Islet precursor cell (in vitro differentiated cells): ENCODE measurements at places on chromosomes 3 and 15.

- DNase-seq: no peak
These were observed 11.9 kb downstream of the NOX5 start for GRCh38 chr15:69026355-69026754.

DNA sequence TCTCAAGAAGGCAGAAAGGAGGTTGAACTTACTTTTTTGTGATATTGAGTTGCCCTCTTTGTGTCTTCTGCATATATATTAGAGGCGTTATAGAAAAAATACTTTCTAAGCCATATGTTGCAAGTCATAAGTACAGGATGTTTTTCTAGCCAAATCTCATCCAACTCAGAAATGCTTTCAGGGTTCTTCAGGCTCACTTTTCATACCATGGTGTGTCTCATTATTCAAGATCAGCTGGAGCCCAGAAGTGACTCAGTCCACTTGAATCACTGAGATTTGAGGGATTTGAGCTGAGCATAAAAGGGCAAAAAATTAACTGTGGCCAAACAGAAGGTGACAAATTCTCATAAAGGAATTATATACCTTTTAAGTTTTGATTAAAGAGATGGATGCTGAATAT lies 157.3 kb downstream of the WNT5A start:
- no peak for DNase-seq

GRCh38 chr15:60004846-60005351 lies 788 bp downstream of the FOXB1 start:
- DNase-seq: peak; percentile 78

DNA sequence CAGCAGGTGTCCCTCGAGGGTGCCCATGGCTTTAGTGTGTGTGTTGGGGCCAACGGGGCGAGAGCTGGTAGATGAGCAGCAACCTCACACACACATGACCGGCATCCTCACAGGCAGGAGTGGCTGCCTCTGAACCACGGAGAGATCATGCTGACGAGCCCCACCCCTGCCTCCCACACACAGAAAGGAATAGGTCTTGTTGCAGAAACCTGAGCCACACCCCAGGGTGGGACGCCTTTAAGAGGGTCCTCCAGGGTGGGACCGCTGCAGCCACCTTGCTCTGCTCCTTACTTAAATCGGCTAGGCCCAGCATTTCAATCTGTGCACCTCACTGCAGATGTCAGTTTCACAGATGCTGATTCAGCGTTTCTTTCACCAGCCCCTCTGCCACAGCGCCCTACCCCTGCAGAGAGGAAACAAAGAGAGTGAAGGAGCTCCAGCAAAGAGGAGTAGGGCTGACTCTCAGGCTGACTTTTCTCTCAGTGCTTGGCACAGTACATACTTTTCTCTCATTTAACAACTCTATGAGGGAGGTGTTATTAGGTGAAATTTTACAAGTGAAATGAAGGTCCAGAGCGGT lies 61.2 kb upstream of the EPHB3 start:
- DNase-seq: no peak

DNA sequence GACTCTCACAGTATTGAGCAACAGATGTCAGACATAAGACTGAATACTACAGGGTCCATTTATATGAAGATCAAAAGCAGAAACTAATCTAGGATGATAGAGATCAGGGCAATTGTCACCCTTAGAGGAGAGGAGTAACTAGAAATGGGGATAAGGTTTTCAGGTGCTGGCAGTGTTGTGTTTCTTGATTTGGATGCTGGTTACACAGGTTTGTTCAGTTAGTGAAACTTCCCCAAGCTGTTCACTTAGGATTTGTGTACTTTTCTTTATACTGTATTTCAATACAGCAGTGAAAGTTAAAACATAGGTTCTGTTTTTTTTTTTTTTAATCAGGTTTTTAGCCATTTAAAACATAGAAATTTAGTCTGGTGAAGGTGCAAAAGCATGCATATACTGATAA lies 39.1 kb upstream of the CMTM7 start:
- DNase-seq: no peak

GRCh38 chr3:177300842-177301241 lies 103.6 kb upstream of the TBL1XR1 start:
- DNase-seq: no peak

DNA sequence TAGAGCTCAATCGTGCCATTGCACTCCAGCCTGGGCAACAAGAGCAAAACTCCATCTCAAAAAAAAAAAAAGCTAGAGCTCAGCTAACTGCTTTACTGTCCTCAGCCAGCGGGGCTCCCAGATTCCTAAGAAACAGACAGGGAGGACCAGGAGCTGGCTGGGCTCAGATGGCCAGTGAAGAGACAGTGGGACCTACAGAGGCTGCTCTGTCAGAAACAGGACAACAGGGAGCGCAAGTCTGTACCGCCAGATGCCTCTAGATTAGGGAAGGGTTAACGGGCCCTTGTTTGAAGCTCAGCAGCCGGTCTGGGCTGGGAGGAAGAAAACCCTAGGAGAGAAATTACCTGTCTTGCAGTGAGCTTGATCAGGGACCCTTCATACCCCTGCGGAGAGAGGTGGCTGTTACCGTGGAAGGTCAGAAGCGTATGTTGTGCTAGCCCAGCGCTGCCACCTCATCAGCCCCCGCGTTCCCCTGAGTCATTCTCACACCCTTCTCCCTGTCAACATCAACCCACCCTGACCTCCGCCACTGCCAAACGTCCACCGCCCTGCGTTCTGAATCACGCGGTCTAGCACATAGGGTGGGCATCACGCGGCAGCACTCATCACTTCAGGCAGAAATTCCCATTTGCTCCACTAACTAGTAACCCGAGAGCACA lies 25.3 kb downstream of the RBPMS2 start:
- DNase-seq: peak; percentile 91

DNA sequence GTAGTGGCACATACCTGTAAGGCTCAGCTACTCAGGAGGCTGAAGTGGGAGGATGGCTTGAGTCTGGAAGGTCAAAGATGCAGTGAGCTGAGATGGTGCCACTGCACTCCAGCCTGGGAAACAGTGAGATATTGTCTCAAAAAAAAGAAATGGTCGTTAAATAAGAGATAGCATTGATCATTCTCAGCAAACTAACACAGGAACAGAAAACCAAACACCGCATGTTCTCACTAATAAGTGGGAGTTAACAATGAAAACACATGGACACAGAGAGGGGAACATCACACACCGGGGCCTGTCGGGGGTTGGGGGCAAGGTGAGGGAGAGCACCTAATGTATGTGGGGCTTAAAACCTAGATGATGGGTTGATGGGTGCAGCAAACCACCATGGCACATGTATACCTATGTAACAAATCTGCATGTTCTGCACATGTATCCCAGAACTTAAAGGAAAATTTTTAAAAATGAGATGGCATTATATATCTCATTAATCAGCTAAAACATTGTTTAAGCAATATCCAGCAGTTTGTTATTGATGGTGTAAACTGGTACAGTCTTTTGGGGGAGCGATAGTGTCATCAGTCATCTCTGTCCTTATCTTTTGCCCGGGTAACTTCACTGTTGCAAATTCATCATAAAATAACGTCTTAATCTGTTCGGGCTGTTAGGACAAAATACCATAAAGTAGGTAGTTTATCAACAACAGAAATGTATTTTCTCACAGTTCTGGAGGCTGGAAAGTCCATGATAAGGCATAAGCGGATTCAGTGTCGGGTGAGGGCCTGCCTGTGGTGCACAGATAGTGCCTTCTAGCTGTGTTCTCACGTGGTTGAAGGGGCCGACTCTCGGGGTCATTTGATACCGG lies 1.7 kb upstream of the MAN2A2 start:
- DNase-seq: no peak

DNA sequence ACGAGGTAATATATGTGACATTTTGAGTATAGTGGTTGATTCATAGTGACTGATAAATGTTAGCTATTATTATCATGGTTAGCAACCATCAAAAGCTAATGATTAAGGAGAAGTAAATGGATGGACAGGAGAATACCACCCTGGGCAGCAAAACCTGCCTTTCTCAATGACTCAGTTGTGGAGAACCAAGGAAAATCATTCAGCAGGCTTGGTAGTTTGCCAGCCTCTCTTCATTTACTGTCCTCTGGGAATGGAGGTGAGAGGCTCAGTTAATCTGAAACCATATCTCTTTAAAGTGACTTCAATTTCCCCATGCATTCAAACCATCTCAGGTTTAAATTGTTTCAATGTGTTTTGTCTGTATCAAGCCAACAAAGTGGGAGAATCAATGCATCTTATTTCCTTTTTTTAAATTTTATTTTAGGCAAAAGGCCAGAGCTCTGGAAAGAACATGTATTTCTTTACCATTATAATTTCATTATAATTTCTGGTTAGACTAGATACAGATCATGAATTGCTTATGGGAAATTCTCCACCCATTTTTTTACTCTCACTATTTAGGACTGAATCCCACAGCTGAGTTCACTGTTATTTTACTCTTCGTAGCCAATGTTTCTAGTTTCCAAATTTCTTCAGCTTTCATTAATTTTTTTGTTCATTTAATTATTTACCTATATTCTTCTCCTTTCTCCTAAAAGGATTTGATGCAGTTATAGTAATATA lies 2.7 kb downstream of the TM4SF18 start:
- no peak for DNase-seq

DNA sequence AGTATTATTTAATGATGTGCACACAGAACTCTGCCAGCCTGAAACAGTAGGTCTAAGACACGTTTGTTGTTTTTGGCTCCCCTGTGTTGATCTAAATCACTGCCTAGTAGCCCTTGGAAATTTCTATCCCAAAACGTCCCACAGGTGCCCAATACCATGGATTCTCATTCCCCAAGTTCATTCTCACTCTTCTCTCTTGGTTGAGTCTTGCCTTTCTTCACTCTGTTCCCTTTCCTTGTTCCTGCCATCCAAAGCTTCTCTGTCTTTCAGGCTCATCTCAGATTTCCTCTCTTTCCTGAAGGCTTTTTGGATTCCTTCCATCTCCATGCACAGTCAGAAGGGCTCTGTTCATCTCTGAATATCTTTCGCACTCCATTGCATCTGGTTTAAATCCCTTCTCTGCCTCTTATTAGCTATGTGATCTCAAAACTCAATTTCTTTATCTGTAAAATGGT lies 54.2 kb downstream of the PPARG start:
- no peak for DNase-seq

GRCh38 chr3:16239086-16239770 lies 25.5 kb downstream of the DPH3 start:
- no peak for DNase-seq

DNA sequence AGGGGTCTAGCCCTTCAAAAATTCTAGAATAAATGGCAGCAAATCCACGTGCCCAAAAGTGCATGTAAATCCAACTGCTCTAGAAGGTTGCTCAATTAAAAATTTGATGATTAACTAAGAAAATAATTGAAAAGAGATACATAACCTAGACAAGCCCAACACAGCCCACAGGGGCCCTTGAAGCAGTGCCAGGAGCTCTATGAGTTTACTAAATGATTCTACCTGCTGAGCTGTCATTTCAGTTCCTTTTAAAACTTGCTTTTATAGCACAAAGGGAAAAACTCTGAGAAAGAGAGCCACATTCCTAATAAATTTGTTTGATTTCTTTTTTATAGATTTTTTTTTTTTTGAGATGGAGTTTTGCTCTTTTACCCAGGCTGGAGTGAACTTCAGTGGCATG lies 38.9 kb upstream of the GNB5 start:
- no peak for DNase-seq

DNA sequence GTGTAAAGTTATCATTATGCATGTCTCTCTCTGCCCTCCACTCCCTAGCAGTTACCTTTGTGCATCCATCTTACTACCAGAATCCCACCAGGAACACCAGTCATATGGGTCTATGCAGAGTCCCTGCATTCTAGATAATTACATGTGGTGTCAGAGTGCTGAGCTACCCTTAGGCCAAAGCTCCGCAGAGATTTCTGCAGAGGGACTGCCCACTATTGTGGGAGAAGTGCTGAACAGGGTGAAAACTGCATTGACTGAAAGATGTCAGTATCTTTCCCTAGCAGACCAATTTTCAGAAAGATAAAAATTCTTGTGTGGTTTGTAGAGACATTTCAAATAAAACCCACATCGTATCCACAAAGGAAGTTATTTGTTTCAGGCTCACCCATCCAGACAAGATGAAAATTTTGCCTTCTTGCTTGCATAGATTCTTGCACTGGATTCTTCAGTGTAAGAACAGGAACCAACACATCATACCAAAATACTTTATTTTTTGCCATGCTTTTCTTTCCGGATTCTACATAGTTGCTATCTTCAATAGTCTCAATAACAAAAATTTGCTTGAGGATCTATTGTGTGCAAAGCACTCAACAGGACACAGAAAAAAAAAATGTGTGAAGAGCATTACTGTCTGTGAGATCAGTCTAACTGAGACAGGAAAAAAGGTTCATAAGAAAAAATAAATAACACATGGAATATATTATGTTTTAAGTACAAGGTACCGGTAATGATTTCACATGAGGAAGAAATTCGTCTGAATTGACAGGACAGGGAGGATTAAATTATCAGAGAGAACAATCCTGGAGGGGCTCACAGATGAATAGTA lies 32.0 kb upstream of the CCDC80 start:
- DNase-seq: peak; percentile 71

DNA sequence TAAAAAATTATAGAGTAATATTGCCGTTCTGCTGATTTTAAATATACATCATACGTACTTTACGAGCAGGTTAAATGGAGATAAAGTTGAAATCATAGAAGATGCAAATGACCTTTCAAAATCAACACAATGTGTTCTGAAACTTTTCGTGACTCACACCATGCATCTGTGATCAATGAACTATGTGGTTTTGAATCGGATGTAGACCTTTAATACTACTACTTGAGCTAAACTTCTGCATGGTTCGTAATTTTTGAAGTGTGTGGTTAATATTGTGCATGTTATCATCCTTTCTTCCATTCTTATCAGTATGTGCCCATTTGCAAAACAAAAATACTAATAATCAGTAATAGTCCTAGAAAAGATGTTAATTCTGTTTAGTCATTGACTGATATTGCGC lies 58.9 kb downstream of the GASK1A start:
- DNase-seq: no peak
